ENCODE measurements at places on chromosomes 5 and 9. TPM values are rescaled to one million over a fixed set of nuclear protein-coding genes. Genes with fewer than 3 reads are reported as not detected.

The TLX3 gene
- not detected for total RNA-seq

The NSG2 gene
- total RNA-seq: 0.60 TPM

The PTGES2 gene
- total RNA-seq: 120 TPM

The PCDHGC3 gene
- 103 TPM for total RNA-seq
